ENCODE measurements at places on chromosomes 3 and 15.

GRCh38 chr15:68220489-68220888, 9.0 kb downstream of the CLN6 start:
- no peak for DNase-seq

DNA sequence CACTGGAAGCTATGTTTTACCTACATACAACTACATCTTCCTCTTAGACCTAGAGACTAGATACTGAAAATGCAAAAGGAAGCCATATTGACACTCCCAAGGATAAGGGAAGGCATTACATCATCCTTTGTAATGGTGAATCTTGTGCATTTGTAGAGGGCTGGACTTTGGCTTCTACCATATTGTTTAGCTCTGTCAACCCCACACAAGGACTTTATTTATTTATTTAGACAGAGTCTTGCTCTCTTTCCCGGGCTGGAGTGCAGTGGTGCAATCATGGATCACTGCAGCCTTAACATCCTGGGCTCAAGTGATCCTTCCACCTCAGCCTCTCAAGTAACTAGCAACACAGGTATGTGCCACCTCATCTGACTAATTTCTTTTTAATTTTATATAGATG, 331.5 kb upstream of the TPRG1 start:
- DNase-seq = no peak

GRCh38 chr3:16790432-16791400, 94.0 kb upstream of the PLCL2 start:
- DNase-seq = no peak

DNA sequence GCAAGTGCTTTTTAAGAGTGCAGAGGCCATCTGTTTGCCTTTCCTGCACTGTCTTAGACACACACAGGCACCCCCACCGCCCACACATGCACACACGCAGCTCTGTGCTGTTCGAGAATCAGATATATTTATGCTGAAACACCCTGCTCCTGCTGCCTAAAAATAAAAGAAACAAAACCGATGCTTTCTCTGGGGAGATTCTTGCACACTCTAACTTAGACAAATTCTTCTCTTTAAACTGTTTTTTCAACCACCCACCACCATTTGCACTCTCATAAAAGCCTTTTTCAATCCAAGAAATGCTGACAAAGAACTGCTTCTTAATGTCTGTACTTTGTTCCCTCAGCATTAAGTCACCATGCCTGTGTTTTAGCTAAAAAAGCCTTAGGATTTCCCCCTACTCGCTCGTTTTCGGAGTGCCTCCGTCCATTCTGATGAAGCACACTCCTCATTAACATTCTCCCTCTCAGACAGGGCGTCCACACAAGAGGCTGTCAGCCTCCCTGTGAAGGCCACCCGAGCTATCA, 26.2 kb downstream of the SLC12A8 start:
- peak; percentile 44 for DNase-seq

GRCh38 chr3:134928819-134929218, 133.8 kb downstream of the EPHB1 start:
- DNase-seq = no peak

GRCh38 chr3:190747571-190747970, 114.9 kb downstream of the GMNC start:
- DNase-seq = no peak

DNA sequence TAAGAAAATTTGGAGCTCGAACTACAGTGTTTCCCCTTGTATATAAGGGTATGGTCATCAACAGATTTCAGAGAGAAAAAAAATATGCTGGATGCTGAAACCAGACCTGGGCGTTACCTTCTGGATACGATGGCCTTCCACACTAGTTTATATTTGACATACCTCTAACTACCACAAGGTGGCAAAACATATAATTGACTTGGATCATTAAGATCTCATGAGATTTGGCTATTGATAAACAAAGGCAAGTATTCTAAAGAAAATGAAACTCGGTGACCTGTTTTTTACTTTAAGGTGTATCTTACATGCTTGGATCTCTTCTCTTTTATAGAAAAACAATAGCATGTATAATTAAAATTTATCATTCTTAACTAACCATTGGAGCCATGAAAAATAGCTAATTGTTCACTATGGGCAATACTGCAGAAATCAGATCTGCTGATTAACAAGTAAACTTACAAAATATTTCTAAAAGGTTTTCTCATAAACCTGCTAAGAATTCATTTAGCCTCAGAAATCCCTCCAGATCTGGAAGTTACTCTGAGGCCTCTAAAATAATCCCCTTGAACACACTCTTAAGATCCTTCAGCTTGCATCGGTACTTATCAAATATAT, 300.6 kb upstream of the KCNH8 start:
- DNase-seq = no peak

- no peak for DNase-seq
These were observed 44.8 kb downstream of the CCDC12 start for GRCh38 chr3:46931631-46932331.

DNA sequence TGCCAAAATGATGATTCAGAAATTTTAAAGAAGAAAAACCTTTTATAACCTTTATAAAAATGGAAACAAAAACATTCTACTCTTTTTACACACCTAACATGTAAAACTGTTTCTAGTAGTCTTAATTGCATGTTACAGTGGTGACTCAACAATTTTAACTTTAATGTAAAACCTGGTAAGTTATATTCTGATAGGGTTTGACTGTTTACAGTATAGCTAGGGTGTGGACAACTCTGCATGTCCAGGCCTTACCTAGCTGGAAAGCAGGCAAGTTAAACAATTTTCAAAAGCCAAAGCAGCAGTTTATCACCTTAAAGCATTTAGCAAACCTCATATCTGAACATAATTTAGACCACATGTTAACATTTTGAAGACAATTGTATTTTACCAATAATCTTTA, 328.5 kb downstream of the NEK10 start:
- DNase-seq = no peak

DNA sequence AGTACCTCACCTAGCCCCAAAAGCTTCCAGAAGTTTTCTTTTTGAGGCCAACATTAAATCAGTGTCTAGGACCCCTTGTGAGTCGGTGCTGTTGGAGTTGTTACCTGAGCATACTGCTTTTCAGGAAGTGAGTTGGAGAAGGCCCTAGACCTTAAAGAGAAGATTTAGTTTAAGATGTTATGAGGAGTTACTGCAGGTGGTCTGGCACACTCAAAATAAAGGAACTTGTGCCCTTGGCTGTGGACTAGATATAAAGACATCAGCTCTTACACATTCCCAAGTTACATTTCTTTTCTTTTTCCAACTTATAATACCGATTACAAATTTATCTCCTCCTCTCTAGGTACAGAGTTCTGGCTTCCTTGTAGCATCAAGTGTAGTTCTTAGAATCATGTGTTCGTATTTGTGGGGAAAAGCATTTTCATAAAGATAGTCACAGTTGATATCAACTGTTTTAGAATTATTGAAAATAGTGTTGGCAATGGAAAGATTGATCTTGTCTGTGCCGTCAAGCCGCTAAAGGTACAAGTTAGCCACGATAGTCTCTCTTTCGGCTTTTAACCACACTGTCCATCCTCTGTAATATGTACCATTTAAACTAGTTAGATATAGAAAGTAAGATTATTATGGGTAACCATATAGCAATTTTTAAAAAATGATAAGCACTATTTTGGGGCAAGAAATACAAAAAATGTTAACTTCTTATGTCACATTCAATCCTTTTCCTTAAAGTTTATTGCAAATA, 8.6 kb downstream of the ZIC1 start:
- no peak for DNase-seq

DNA sequence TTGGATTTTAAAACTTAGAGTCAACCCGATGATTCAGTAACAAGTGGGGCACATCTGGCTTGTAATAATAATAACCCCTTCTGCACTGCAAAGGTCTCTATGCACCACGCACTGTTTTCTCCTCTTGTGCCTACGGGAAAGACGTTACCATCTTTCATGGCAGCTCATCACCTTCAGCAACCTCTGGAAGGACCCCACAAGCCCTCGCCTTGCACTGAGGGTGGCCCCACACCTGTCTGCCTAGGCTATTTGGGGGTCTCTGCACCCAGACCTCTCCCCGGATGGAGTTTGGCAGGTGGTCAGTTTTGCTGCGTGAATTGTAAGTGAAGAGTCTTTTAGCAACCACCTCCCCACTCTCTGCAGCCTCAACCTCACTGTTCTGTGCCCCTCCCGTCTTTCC, 138.6 kb upstream of the MEF2A start:
- no peak for DNase-seq

- DNase-seq = no peak
These were observed 136.9 kb upstream of the CFAP20DC start for GRCh38 chr3:59186725-59187124.

DNA sequence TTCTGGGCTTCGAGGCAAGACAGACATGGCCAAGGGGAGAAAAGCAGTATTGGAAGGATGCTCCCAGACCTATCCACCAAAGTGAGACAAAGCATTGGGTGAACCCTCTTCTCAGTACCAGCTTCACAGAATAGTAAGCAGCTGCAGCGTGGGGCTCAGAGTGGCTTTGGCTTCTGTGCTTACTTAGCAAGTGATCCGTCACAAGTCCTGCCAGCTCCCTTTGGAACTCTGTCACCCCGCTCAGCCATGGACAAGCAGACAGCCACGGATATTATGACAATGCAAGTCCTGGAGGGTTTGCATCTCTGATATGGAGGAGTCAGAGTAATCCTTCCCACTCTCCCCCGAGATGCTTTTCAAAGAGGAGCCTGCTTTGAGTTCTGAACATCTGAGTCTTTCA, 90.8 kb downstream of the SLCO3A1 start:
- no peak for DNase-seq

GRCh38 chr3:48356419-48356818, 15.6 kb upstream of the FBXW12 start:
- DNase-seq = no peak

GRCh38 chr15:59396211-59396610, 23.5 kb upstream of the MYO1E start:
- no peak for DNase-seq

- no peak for DNase-seq
These were observed 120.2 kb upstream of the IGF1R start for GRCh38 chr15:98528046-98528725.

- no peak for DNase-seq
These were observed 23.5 kb upstream of the RAP2B start for GRCh38 chr3:153138276-153139210.

- DNase-seq = no peak
These were observed 91.5 kb downstream of the SH3GL3 start for GRCh38 chr15:83538682-83539081.

- DNase-seq = no peak
These were observed 55.7 kb upstream of the SMAD6 start for GRCh38 chr15:66646308-66646707.

- no peak for DNase-seq
These were observed 57.7 kb downstream of the FEM1B start for GRCh38 chr15:68335251-68335650.

DNA sequence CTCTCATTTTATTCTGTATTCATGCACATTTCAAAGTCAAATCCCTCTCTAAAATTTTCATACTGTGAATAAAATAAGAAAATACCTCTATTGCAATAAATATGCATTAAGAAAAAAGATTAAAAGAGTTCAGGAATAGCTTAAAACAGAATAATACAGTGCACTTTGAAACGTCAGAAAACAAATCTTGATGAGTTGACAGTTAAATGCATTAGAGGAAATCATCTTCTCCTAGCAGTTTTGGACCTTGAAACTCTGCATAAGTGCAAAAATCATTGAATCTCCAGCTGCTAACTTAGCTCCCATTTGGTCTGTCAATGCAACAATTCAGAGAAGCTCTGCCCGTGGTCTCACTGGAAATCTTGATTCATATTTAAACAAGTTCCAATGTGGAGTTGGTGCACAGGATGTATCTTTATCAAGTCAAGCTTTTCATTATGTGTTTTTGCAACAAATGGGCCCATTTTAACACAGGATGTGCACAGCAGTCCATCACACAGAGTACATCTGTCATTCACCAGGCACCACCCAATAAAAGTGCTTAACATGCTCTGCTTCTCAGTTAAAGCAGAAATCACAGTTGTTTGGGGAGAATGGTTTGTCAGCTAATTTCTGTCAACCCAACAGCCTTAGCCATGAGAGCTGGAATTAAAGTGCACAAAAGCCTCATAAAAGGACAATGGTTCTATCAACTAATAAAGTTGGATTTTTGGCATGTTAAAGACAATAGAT, 98.8 kb upstream of the ARRDC4 start:
- DNase-seq = no peak

DNA sequence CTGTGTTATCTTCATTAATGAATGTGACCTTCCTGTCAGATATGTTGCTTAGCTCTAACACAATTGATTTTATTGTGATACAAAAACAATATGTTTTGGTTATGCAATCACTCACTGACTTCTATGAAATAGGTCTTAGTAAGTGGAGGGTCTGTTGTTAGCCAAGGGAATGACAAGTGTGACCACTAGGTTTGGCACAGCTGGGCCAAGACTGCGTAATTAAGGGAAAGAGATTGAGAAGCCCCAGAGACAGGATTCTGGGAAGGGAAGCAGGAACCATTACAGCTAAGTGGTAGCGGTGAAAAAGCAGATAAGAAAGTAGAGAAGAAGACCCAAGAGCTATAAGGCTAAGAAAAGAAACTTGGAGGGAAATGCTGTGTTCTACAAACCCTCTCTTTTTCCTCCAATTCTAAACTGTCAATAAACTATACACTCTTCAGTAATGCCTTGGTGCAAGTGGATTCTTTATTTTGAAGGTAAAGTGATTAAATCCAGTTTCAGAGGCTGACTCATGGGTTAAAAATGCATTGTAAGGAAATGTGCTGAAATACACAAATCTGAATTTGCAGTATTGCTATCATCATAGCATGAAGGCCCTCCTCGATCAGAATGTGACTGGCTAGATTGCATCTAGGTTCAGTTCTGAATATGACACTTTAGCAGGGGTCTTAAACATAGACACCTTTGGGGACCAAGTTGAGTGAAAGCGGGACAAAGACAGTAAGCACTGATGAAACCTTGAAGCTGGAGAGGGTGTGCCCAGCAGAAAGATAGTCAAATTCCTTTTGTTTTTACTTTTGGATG, 26.1 kb downstream of the KCNMB2 start:
- no peak for DNase-seq

- no peak for DNase-seq
These were observed 120.8 kb upstream of the RAP2B start for GRCh38 chr3:153041181-153041580.

- DNase-seq = no peak
These were observed 4.3 kb upstream of the FGD5 start for GRCh38 chr3:14814411-14814871.

DNA sequence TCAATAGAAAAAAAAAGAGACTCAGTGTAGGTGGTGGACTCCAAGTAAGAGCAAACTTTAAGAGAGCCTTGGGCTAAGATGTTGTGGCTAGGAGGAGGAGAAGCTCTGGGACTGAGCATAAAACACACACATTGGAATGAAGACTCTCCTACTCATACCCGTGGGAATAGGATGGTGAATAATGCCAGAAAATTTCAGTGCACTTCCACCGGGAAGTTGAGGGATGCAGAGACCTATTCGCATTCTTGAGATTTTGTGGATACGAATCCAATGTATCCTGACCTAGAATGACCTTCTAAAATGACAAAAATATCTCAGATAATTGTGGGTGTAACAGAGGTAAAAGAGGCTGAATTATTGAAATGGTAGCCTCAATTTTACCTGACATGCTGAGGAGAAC, 388.7 kb upstream of the SGO1 start:
- DNase-seq = no peak

DNA sequence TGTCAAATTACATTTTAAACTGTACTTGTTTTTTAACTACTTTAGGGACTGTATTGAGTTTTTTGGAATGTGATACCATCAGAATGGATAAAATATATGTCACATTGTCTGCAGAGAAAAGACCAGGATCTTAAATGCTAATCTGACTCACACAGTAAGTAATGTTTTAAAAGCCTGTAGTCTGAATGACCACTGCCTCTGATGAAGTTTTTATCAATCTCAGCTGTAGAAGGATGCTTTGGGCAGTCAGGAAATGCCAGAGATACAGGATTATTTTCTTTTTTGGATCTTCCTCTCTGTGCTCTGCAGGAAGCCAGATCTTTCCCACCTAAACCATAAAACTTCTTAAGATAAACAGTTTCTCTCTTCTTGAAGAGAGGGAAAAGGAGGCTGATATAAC, 73.1 kb upstream of the PRTG start:
- no peak for DNase-seq

All from SK-N-MC (cell line).